AG09319 (cell line): ENCODE measurements at places on chromosomes 16 and 17.

DNA sequence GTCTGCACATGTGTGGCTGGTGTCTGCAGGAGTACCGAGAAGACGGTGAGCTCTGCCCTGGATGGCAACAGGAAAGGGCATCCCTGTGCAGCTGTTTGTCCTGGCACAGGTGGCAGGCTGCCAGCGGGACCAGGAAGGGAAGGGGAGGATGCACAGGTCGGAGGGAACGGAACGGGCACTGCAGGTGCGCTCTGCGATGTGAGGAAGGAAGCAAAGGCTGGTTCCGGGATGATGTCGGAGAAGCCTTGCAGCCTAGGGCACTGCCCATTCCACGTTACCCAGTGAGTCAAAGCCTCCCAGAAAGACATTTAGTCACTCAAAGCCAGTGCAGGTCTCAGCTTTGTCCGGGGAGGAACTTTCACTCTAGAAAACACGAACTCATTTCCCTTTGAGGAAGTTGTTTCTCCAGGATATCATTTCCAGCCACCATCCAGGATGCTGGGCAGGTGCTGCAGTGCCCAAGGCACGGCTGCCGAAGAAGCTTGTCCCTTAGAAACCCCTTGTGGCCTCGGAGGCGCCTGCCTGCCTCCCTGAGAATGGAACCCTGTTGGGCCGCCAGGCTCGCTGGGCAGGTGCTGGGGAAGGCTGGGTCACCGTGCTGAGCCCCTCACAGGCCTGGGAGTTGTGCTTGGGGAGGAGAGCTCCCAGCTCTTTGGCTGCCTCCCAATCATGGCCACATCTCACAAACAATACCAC, 4.5 kb upstream of the TMEM235 start:
- no peak for DNase-seq

DNA sequence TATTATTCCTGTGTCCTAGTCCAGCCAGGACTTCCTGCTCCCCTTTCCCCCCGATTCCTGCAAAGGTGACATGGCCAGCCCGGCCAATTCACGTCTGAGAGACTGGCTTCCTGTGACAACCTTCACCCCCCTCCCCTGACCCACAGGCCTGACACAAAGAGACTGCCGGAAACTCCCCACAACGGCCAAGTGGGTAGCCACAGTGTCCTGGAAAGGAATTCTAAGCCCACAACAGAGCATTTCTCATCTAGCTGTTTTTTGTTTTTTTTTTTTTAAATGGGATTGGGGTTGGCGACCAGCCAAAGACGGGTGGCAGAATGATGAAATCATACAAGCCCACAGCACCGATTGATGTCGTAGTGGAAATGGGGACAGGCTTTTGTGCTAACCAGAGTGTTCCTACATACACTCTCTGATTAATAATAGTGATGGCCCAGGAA, 2.8 kb upstream of the XAF1 start:
- peak; percentile 34 for DNase-seq

GRCh38 chr17:49031965-49032928, 35.1 kb downstream of the IGF2BP1 start:
- DNase-seq: peak; percentile 45

- no peak for DNase-seq
These were observed 190.6 kb upstream of the FOXF1 start for GRCh38 chr16:86319585-86320236.

DNA sequence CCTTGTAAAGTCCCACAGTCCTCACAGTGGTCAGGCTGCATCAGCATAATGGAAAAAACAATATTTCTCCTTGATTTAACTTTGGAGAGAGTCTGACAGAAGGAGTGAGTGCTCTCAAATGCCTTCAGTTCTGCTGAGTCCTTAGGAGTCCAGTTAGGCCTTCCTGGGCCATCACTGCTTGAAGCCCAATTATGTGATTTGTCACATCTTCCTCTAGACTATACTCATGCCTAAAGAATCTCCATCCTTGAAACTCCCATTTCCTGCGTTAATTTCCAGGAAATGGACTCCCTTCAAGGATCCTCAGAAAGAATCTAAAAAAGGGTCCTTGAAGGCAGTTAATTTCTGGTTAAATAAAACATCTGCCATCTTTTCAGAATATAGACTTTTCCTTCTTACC, 52.8 kb downstream of the SLFN5 start:
- no peak for DNase-seq

DNA sequence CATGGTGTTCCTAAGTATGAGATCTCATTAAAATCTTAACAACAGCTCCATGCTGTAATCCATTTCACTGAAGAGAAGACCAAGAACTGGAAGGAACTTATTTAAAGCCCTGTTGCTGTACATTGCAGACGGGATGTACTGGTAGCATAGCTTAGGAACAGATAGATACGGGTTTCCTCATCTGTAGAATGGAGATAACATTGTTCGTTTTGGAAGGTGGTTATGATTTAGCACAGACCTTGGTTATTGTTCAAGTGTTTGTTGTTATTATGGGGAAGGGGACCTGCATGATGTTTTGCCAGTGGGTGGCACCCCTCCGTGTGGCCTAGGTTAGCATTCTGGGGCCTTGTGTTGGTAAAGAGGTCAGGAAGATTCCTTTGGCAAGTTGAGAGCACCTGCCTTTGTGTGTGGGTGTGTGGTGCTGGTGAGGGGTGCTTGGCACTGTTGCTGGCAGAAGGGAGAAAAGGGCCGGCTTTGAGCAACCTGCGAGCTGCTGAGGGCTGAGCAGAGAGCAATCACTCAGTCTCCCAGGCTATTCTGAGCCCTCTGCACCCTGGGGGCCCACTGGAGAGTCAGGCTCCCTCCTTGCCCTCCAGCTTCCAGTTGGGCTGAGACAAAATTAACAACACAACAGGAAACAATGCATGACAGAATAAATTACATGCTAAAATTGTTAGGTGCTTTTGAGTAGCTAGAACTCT, 2.3 kb downstream of the TAOK2 start:
- no peak for DNase-seq

GRCh38 chr17:74245871-74246270, 28.2 kb upstream of the DNAI2 start:
- no peak for DNase-seq

- DNase-seq: no peak
These were observed 1.2 kb upstream of the TLCD3B start for GRCh38 chr16:30032083-30032819.

DNA sequence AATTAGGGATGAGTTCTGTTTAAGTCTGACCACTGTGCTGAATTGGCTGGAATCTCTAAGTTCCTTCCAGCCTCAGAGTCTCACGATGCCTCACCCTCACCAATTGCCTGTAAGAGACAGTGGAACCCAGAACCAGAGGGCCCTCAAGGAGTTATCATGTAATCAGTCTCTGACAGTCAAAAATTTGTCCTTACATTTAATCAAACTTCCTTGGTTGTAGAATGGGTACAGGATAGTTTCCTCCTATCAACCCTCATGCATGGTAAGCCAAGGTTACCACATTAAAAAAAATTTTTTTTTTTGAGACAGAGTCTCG, 83.2 kb downstream of the CDK5R1 start:
- no peak for DNase-seq

DNA sequence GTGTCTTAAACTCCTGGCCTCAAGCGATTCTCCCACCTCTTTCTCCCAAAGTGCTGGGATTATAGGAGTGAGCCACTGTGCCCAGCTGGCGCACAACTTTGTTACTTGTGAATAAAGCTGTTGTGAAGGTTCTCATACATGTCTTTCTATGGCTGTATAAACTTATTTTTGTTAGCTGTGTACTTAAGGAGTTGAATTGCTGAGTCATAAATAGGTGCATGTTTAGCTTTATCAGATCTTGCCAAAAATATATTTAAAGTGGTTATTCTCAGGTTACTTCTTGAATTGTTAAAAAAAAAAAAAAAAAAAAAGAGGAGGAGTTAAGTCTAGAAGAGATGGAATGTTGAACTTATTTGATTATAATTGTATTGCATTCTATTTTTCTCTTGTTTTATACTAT, 47.6 kb upstream of the IRX3 start:
- DNase-seq: no peak

- DNase-seq: no peak
These were observed 22.0 kb downstream of the NDUFAF8 start for GRCh38 chr17:81261096-81261495.

GRCh38 chr16:7405166-7405565, 72.5 kb downstream of the RBFOX1 start:
- no peak for DNase-seq

GRCh38 chr16:86051368-86052114, 152.6 kb downstream of the IRF8 start:
- DNase-seq: no peak

DNA sequence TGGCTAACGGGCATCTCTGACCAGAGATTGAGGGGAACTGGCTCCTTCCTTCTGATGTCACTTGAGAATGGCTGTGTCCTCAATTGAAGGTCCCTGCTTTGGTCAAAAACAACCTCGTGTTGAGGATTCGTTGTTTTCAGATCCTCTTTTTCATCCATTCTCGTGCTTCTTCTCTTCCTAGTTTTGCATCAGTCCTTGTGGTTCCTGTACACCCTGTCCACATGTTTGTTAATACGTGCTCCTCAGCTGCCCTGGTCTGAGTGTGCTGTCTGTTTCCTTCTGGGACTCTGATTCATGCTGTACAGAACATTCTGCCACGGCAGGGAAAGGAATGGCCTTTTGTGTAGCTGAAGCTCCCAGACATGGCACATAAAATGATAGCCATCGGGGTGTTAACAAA, 863.2 kb upstream of the GOT2 start:
- no peak for DNase-seq

GRCh38 chr16:77046206-77046605, 144.8 kb upstream of the MON1B start:
- DNase-seq: no peak

GRCh38 chr17:606508-607250, 108.0 kb downstream of the VPS53 start:
- no peak for DNase-seq

DNA sequence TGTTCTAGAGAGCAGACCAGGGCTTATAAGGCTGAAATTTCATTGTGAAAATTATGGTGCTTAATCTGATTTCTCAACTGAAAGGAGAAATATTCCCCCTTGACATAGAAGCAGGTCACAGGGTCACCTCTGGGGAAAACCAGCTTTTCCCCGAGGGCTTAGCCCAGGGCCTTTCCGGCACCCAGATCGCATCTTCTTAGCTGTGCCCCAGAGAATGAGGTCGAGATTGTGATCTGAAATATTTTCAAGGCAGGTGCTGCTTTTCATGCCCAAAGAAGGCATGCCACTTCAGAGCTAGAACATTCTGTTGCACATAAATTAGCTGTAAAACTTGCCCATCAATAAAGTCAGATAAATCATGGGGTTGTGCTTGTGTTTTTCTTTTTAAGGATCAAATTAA, 25.4 kb upstream of the ARHGAP17 start:
- no peak for DNase-seq

- DNase-seq: no peak
These were observed 9.3 kb downstream of the BECN1 start for GRCh38 chr17:42814633-42815399.

- no peak for DNase-seq
These were observed 2.7 kb upstream of the AP1G1 start for GRCh38 chr16:71811261-71811803.

DNA sequence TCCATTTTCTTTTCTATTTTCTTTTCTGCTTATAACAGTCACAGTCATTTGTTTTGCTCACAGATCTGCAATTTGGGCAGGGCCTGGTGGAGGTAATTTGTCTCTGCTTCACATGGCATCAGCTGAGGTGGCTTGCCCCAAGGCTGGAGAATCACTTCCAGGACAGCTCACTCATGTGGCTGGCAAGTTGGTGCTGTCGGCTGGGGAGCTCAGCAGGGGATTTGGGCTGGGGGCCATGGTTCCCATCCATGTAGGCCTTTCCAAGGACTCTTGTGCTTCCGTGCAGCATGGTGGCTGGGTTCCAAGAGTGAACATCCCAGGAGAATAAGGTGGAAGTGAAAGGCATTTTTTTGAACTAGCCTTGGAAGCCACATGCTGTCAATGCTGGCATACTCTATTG, 85.7 kb downstream of the MGAT5B start:
- no peak for DNase-seq

- DNase-seq: no peak
These were observed 176.2 kb upstream of the IRX3 start for GRCh38 chr16:54462771-54463170.

- no peak for DNase-seq
These were observed 268.0 kb upstream of the TNRC6C start for GRCh38 chr17:77690271-77691161.

DNA sequence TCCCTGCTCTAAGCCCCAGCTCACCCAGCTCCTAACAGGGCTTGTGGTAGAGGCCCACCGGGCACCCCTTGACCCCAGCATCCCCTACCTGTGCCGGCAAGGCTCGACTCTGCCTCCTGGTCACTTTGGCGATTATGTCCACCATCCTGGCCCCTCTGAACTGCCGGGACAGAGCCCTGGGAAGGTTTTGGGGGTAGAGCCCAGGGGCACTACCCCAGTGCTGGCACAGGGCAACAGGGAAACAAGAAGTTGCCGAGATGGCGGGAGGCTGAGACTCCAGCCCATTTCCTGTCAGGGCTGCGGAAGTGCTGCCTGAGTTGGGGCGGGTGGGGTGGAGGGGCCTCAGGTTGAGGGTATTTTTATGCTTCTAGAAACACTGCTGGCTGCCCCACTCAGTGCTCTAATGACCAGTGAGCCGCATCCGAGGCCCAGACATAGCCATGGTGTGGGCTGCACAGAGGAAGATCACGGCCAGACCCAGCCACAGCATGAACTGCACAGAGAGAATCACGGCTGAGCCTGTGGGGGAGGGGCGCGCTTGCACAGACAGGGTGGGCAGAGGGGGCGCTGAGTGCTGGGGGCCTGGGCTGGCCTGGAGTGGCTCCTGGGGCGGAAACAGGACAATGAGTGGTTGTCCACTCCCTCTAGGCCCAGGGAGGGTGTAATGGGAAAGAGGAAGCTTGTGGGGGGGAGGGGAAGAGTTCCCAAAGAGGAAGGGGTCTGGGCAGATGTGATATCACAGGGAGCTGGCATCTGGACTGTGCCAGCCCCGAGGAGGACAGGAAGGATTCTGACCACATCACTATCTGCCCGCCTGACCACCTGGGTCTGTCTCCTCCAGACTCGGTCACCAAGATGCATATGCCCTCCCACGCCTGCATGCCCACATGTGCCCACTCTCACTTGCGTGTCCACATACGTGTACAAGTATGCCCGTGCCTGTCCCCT, 22.3 kb downstream of the ARHGAP27 start:
- no peak for DNase-seq

DNA sequence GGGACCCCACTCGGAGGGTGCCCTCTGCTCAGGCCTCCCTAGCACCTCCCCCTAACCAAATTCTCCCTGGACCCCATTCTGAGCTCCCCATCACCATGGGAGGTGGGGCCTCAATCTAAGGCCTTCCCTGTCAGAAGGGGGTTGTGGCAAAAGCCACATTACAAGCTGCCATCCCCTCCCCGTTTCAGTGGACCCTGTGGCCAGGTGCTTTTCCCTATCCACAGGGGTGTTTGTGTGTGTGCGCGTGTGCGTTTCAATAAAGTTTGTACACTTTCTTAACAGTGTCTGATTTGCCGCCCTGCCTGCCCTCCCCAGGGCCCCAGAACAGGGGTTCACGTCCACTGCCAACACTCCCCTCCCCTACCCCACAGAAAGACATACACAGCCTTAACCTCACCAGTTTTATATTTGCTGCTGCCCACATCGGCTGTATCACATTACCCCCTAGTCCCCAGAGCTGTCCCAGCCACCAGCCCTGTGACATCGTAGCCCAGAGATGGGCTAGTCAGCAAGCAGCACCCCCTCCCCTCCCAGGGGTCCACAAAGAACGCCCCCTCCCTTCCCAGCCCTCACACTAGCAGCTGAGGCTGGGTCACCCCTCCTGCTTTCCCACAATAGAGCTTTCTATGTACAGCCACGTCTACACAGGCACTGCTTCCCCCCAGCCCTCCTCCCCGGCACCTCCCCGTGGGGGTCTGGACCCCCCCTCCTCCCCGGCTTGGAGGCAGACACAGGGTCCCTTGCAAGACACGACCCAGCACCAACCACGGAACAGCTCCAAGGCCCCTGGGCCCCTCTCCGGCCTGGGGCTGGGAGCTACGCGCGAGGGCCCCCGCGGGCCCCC, 7.9 kb downstream of the GRN start:
- no peak for DNase-seq
